Right cardiac atrium (tissue), 5 donors: ENCODE measurements at places on chromosomes 11 and 22.

DNA sequence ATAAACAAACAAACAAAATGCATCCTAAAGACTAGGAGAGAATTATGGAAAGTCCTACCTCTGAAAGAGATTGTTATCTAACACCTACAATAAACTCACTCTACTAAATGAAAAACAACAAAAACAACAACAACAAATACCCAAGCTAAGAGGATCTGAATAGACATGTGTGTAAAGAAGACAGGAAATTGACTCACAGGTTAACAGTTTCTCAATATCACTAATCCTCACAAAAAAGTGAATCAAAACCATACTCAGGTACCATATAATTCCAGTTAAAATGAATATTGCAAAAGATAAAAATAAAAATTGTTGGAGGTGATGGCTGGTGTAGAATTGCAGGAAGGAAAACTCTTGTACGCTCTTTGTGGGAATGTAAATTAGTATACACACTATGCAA, 110.4 kb upstream of the TOP3B start:
- DNase-seq = no peak

DNA sequence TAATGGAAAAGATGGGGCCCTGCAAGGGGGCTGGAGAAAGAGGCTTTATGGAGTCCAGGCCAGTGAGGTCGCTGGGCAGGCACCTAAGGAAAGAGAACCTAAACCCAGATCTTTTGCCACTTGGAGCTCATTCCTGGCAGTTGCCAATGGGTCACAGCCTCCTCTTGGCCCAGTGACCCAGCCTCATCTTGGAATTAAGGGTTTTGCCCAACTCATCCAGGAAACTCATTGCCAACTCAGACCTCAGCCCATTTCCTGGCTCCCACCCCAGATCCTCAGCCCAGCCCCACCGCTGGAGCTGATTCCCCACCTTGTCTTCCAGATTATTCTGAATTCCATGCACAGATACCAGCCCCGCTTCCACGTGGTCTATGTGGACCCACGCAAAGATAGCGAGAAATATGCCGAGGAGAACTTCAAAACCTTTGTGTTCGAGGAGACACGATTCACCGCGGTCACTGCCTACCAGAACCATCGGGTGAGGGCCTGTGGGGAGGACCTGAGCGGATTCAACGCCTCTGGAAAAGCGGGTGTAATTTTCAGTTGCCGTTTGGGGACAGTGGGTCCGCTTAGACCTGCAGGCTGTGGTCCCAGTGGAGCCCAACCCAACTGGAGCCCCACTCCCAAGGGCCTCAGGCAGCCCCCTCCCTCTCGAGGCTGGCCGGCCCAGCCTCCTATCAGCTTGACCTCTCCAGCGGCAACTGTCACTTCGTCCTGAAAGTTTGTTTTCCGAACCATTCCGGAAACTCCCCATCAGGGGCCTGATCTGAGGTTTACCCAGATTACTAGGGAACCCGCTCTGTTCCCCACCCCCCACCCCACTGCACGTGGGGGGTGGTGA, 4.3 kb downstream of the TBX1 start:
- DNase-seq = no peak

- no peak for DNase-seq
These were observed 5.0 kb upstream of the APOBEC3A start for GRCh38 chr22:38952281-38952993.

GRCh38 chr11:70721006-70721405, 322.7 kb downstream of the CTTN start:
- DNase-seq = no peak

GRCh38 chr22:44309137-44309536, 3.6 kb downstream of the SHISAL1 start:
- peak; percentile 54 for DNase-seq

GRCh38 chr11:125074511-125075241, 11.6 kb downstream of the SLC37A2 start:
- no peak for DNase-seq

- DNase-seq = no peak
These were observed 45.7 kb downstream of the PHF21B start for GRCh38 chr22:44963832-44964721.

DNA sequence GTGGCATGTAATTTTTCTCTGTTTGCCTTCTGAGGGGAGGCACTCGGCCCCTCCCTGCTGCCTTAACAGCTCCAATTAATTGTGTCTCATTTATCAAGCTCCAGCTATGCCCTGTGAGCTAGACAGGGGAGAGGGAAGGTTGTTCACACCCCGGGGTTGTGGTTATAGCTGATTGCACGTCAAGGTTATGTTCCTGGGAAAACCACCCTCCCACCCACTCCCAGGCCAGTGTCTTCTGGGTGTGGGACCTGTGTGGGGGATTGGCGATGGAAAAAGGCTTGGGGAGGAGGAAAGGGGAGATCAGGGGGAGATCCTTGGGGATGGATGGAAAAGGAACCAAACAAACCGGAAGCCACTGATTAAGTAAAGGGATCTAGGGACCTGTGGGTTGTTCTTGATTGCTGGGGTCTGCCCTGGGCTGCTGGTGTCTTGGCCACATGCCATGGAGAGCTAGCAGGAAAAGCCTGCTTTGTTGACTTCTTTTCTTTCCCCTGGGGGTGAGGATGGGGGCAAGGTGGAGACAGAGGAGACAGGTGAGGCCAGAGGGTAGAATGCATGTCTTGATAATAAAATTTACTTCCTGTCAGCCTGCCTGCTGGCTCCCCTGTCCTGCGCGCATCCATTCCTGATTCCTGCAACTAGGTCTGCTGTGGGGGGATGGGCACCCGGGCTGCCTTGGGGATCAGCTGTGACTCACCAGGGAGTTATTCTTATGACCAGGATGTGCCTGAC, 13.5 kb upstream of the SORL1-AS1 start:
- DNase-seq = peak; percentile 89

DNA sequence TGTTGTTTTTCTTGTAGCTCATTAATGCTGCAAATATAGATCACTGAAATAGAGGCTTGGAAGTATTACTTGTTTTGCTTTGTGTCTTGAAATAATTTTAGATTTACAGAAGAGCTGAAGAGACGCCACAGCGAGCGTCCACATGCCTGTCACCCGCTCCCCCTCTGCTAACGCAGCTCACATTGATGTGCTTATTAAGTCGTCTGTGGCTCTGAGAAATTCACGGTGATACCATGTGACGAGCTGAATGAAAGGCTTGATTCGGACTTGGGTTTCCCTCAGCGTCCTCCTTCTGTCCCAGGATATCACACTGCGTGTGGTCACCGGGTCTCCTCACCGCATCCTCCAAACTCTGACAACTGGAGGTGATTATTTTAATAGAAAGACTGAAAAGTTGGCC, 365.4 kb downstream of the BRD1 start:
- DNase-seq = no peak

DNA sequence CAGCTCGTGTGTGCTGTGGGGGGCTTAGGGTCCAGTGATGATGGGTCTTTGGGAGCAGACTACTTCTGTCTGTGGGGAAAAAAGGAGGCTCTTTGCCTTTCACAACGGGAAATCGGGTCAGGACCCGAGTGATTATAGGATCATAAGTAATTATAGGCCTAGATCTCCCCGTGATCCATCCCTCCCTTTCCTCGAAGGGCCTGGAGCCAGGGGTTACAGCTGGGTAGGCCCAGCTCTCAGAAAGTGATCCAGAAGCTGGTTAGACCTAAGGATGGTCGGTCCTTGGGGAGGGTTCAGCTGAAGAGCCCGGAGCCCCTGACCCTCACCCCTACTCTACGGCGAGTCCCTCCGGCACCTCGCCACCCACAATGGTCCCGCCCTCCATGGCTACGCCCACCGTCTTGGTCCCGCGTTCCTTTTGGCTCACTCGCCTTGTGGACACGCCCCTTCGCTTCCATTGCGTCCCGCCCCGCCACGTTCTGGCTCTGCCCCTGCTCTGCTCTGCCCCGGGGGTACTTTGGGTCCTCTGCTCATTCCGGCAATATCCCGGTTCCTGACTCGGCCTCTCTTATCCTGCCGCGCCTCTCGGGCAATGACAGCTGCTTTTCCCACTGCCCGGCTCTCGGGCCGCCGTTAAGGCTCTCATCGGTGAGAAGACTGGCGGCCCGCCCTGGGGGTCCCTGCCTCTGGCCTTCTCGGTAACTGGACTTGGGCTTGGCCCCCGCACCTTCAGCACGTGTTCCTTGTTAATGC, 5.0 kb downstream of the IGSF22 start:
- DNase-seq = peak; percentile 88

- no peak for DNase-seq
These were observed 610.5 kb downstream of the INSC start for GRCh38 chr11:15725246-15725645.

- DNase-seq = no peak
These were observed 1.6 kb upstream of the E2F8 start for GRCh38 chr11:19242179-19242932.

- DNase-seq = no peak
These were observed 10.6 kb downstream of the NCAM1 start for GRCh38 chr11:112971827-112972226.

DNA sequence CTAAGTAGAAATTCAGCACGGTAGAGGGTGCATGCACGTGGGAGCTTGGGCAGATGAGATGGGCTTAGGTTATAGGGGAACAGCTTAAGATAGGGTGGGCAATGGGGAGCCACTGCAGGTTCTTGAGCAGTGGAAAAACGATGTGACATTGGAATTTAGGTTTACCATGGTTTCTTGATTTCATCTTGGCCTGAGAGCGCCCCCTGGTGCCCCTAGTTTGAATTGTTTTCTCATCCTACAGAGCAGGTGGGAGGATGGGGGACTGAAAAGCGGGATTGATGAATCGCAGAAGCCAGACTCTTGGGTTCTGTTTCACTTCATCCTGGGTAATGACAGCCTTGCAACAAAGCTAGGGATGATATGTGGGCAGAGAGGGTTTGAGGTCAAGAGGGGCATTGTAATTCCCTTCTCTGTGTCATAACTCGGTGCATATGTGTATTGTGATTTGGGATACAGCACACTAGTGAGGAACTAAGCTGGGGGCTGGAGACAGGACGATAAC, 6.7 kb upstream of the MCAM start:
- peak; percentile 87 for DNase-seq

GRCh38 chr11:118398791-118399559, 2.4 kb upstream of the ATP5MG start:
- no peak for DNase-seq

DNA sequence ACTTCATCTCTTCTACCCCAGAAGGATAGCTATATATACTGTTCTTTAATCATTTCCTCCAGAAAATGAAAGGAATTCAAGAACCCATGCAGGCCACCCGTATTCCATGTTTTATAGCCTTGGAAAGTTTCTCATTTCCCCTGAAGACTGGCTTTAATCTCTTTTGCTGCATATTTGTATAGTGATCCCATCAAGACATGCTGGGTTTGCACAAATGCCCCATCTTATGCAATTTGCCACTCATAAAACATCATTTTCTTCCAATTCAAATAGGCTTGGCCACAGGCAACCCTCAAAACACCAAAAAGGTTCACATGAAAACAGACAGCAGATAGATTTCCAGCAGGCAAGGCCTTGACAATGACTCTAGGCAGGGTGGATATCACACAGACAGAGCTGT, 28.3 kb upstream of the APOA1 start:
- DNase-seq = no peak

DNA sequence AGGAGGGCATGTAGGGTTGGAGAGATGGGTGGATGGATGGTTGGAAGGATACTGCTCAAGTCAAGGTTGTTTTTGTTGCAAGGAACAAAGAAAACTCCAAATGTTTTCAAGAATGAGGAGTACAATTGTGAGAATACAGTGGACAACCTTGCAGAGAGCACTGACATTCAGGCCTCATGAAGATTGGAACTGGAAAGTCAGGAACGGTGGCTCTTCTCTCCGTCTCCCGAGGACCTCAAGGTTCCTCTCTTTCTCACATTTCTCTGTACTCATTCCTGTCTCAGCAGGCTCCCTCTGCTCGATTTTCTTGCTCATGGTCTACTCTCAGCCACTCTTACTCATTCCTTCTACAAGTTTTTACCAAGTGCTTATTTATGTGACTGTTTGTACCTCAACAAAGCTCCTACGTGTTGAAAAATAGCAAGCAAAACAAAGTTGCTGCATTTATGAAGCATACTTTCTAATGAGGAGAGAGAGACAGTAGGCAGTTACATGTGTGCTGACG, 97.6 kb downstream of the SWAP70 start:
- DNase-seq = no peak

- no peak for DNase-seq
These were observed 124.4 kb upstream of the SLC5A12 start for GRCh38 chr11:26846227-26846626.

GRCh38 chr22:25754527-25755202, 12.7 kb downstream of the MYO18B start:
- peak; percentile 92 for DNase-seq
